ENCODE measurements at places on chromosomes 16 and 17.

DNA sequence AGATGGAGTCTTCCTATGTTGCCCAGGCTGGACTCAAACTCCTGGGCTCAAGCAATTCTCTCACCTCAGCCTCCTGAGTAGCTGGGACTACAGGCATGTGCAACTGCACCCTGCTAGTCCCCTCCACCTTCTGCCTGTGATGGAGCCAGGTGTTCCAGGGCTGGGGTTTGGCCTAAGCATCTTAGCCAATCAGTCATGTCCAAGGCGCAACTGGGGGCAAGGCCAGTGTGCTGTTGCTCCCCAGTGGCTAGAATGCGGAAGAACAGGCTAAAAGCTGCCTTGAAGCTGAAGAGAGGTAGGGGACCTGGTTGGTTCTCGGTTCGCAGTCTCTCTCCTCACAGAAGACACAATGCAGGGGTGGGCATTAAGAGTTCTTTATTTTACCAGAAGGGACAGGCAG, 18.6 kb downstream of the FLOT2 start:
- no peak for DNase-seq

- no peak for DNase-seq
Observed at GRCh38 chr16:24834459-24835335, 11.1 kb upstream of the SLC5A11 start.

DNA sequence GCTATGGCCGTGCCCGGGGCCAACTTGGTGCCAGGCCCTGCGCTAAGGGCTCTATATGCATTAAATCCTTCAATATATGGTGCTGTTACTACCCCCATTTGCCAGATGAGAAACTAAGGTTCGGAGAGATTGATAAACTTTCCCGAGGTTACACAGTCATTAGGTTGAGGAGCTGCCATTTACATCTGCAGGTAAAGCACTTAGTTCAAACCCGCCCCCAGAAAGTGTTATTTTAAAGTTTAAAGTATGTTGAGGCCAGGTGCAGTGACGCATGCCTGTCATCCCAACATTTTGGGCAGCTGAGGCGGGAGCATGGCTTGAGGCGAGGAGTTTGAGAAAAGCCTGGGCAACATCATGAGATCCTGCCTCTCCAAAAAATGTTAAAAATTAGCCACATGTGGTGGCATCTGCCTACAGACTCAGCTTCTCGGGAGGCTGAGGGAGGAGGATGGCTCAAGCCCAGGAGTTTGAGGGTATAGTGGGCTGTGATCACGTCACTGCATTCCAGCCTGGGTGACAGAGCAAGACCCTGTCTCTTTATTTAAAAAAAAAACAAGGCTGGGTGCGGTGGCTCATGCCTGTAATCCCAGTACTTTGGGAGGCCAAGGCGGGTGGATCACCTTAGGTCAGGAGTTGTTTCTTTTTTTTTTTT, 264.7 kb downstream of the PARN start:
- DNase-seq, result no peak

DNA sequence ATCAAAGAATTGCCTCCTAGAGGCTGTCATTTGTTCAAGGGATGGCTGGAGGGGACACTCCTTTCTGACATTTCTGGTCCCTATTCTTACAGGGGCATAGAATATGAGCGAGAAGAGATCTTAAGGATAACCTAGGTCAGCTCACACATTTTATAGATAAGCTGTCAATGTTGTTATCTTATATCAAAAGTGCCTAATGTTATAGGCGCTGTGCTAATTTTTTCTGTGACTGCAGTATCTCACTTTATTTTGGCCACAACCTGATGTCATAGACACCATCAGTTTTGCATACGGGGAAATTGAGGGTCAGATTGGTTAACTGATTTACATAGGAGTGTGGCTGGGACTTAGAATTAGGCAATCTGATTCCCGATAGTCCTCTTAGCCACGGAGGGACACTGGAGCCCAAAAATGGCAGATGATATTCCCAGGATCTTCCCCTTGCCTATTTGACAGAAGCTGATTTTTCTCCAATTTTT, 1.2 kb downstream of the CPD start:
- DNase-seq, result no peak

DNA sequence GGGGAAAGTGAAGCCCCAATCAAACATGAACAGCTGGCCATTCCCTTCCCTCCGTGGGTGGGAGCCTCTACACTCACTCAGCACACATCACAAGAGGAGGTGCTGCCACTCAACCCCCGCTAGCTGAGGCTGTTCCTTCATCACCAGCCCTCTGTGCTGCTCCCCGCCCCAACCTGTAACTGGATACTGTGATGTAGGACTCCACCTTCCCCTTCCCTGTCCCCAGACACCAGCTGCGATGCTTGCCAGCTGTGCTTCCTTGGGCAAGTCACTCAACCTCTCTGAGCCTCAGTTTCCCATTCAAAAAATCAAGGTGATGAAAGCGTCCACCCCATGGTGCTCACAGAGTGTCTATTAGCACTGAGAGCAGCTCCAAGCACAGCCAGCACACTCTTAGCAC, 273.2 kb downstream of the MRTFB start:
- DNase-seq, result no peak

DNA sequence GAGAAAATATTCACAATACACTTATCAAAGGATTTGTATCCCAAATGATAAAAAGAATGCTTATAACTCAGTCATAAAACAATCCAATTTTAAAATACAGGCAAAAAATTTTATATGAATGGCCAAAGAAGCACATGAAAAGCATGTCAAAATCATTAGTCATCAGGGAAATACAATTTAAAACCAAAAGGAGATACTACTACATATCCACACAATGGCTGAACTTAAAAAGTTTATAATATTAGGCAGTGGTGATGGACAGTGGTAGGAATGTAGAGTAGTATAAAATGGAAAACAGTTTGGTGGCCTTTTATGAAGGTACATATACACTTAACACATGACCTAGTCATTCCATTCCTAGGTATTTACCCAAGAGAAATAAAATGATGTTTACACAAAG, 12.2 kb downstream of the CMC2 start:
- DNase-seq, result no peak

DNA sequence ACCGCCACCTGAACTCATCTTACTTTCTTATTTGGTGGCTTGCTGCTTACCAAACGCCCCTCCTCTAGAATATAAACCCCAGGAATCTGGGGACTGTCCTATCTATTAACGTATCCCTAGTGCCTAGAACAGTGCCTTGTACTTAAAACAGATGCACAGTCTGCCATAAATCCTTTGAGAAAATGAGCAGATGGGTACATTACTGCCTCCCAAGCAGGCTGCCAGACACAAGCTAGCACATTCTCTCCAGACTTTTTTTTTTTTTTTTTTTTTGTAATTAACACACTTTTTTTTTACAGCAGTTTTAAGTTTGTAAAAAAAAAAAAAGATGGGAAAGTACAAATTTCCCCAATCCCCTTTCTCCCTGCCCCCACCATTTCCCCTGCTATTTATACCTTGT, 57.3 kb upstream of the RPL38 start:
- DNase-seq, result no peak

DNA sequence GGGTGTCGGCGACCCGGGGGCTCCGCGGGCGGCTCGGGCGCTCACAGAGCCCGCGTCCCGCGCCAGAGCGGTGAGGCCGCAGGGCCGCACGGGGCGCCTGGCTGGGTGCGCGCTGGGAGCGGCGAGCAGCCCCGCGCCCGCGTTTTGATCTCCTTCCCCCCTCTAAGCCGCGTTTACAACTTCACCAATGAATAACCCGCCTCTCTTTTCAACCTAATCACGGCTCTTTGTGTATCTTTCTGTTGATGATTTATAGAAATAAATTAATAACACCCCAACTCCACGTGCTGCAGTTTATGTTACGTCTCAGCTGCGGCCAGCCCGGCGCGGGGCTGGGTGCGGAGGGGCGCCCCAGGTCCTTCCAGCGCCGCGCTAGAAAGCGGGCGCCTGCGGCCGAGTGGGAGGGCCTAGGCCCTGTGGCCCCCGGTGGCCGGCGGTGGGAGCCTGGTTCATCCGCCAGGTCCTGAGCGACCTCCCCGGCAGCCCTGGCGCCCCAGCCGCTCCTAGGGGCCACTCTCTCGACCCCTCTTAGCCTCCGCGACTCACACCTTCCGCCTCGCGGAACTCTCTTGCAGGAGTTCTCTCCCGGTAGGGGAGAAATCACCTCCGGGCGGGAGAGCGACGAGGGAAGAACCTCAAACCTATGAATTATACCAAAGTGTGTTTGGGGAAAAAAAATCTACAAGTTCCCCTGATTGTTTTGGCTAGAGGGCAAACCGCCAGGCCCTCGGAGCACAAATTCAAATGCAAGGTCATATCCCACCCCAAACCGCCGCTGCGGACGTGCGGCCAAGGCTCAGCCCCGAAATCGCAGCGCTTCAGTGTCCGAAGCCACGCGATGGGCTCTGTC, 1.9 kb downstream of the HNF1B start:
- no peak for DNase-seq

- DNase-seq, result no peak
Observed at GRCh38 chr17:45038728-45039634, 12.5 kb downstream of the DCAKD start.

- no peak for DNase-seq
Observed at GRCh38 chr16:88613911-88614817, 24.2 kb upstream of the IL17C start.

DNA sequence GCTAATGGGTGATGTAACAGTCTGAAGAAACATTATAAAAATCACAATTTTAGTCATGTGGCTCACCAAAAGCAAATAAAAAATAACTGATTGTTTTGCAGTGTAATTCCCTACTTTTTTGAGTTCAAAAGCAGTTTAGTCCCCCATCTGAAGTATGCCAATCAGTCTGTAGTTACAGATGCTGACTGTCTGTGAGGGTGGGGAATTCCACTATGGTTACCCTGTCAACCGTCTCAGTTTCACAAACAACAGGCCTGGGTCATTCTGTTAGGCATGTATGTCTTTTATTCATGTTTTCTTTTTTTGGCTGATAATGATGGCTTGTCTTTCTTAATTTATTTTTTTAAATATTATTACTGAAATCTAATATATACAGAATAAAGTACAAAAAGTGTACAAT, 69.3 kb downstream of the STXBP4 start:
- DNase-seq, result no peak

DNA sequence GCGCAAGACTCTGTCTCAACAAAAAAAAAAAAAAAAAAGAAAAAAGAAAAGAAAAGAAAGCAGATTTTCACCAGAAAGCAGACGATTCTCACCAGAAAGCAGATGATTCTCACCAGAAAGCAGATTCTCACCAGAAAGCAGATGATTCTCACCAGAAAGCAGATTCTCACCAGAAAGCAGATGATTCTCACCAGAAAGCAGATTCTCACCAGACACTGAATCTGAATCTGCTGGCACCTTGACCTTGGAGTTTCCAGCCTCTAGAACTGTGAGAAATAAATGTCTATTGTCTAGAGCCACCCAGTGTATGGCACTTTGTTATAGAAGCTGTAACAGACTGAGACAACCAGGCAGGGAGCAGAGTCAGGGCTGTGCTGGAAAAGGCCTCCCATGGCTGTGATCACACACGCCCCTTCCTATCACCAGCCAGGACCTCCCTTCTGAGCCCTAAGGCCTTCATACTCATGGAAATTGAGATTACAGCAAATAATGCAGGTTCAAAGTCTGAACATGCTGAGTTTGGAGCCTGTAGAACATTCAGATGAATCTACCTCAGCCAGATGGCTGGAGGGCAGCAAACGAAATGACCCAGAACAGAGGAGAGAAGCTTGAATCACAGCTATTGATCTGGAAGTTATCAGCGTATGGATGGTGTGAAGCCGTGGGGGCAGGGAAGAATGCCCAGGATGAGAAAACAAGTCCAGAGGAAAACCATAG, 309.3 kb downstream of the SLC39A11 start:
- no peak for DNase-seq

GRCh38 chr17:60933739-60934138, 256.1 kb downstream of the BCAS3 start:
- no peak for DNase-seq

DNA sequence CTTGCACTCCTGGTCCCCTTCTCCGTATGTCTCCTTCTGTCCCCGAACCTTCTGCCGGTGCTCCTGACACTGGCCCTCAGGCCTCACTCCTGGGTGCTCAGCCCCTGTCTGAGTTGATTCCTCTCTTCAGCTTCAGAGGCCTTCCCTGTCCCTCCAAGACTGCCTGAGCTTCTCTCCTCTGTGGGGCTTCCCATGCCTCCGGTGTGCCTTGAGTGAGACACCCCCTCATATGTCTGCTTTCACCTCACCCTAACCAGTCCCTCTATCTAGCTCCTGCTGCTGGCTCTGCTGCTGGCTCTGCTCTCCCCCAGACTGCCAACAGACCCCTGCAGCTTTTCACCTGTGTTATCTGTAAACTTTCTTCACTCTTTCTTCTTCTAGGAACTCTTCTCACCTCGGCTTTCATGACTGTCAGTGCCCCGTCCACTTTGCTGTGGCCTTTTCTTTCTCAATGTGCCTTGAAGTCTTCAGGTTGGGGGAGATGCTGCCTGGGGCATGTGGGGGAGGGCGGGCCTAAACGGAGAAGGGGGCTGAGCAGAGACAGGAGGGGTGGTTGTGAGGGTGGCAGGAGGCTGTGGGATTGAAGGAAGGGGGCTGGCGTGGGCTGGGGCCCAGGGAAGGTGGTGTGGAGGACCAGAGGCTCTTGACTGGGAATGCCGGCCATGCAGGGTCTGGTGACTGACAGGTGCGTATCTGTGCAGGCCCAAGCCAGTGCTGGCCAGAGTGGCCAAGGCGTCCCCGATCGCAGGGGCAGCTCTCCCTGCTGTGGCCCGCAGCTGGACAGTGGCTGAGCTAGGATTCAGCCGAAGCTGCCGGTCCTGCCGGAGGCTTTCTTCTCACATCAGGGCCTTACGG, 81.3 kb downstream of the METRNL start:
- DNase-seq, result no peak

GRCh38 chr17:14359163-14360020, 58.5 kb downstream of the HS3ST3B1 start:
- DNase-seq, result peak; percentile 4

GRCh38 chr17:18056214-18056613, 17.0 kb downstream of the GID4 start:
- DNase-seq, result no peak

DNA sequence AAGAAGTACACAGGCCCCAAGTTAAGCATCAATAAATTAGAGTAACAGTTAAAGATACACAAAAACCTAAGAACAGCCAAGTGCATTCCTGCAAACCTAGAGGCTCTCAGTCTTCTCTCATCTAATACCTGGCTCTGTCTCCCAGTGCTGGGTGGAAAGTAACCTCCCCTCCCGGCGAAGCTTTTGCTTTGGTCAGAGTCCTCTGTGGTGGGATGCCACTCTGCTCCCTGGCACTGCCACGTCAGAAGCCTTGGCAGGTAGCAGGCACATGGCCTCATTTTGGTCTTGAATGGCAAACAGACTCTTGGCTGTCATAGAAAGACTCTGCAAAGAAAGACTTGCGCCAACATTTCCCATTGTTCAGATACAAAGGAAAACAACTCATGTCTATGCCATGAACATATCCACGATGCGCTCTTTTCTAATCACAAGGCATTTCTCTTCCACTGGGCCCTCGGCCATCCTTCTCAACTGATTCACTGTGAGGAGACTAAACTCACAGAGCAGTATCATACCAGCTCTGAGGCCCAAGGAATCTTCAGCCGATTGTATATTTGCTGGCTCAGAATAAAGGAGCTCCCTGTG, 21.2 kb downstream of the MTHFSD start:
- no peak for DNase-seq

- no peak for DNase-seq
Observed at GRCh38 chr16:4500272-4500671, 24.1 kb downstream of the HMOX2 start.

- DNase-seq, result no peak
Observed at GRCh38 chr17:78572239-78573205, 4.7 kb downstream of the DNAH17 start.
